Activated naive CD4-positive, alpha-beta T cell treated with Interleukin-2 at 50 U/mL for 16 hours (primary cell): ENCODE measurements at places on chromosomes 1 and 21.

- peak; percentile 84 for DNase-seq
Observed at GRCh38 chr1:2300851-2301606, 72.9 kb downstream of the SKI start.

GRCh38 chr1:244980605-244981004, 116.3 kb upstream of the HNRNPU start:
- DNase-seq, result no peak

- DNase-seq, result no peak
Observed at GRCh38 chr1:65050735-65051134, 84.4 kb upstream of the JAK1 start.

DNA sequence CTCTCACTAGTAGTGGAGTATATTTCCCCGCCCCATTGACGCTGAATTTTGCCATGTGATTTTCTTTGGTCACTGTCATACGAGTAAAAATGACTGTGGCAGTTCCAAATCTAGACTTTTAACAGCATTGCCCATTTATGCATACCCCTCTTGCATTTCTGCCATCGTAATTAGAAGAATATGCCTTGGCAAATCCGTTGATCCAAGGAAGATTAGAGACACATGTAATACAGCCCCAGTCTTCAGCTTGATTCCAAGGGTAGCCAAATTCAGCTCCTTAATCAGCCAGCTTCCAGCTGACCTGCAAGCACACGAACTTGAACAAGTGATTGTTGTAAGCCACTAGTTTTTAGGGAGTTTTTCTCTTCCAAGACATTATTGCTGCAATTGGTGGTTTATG, 290.3 kb upstream of the ADAMTS5 start:
- DNase-seq, result no peak

DNA sequence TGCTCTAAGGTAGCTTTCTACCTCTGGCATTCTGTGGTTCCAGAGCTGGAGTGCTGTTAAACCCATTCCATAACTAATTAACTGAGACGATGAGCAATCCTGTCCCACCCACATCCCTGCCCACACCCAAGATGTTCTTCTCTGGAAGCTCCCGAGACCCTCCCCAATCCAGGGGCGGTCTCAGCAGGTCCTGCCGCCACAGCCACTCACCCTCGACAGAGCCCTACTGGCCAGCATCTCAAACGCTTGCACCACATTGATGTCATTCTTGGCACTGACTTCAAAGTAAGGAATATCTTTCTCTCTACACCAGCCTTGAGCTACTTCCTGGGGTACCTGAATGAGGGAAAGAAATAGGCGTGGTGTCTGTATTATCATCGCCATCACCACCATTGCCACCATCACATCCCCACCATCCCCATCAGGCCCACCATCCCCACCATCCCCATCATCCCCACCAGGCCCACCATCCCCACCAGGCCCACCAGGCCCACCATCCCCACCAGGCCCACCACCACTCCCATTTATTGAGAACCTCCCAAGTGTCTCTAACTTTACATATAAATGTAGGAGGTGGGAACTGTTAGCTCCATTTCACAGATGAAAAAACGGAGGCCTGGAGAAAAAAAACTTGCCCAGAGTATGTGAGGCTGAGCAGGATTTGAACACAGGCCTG, 17.7 kb downstream of the RAB7B start:
- DNase-seq, result no peak

DNA sequence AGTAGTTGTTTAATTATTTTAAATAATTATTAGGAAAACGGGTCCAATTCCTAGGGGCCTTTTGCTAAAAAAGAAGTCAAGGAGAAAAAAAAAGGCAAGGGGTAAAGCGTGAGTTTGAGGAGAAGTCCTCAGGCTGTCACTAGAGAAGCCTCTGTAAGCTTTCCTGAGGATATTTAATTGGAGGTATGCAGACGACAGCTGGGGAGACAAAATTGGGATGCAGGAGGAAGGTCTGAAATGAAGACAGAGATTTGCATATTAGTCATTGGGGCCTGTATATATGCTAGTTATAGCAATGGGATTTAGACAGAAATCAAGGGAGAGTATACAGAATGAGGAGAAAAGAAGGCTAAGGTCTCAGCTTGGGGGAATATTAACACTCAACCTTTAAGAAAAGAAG, 8.6 kb downstream of the ATP6V1G3 start:
- DNase-seq, result no peak

DNA sequence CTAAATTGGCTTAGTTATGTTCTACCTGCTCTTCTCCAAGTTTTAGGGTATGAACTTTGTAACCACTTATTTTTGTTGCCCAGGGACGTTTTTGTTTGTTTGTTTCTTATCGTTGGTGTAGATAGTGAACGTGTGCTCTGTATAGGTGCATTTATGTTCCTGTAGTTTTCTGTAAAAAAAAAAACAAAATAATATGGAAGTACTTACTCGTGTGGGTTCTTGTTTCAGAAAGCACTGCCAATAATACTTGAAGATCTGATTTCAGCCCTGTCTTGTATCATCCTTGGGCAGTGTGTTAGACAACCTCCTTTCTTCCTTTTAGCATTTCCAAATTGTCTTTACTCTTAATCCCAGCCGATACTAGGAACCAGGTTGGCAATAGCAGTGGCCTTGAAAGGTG, 4.4 kb downstream of the FAM20B start:
- no peak for DNase-seq

DNA sequence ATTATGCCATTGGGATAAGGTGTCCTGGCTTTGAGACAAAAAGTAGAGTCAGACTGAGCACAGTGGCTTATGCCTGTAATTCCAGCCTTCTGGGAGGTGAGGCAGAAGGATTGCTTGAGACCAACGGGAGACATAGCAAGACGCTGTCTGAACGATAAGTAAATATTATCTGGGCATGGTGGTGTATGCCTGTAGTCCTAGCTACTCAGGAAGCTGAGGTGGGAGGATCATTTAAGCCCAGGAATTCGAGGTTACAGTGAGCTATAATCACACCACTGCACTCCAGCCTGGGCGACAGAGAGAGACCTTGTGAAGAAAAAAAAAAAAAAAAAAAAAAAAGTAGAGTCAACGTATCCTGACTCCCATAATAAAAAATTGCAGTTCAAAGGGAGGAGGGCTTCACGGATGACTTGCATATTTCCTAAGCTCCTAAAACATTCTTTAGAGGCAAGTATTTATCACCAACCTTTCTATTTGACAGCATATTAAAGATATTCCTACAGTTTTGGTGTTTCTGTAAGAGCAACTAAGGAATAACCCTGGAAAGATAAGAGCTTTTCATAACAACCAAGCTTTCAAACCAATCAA, 141.2 kb downstream of the SLC44A5 start:
- DNase-seq, result no peak

DNA sequence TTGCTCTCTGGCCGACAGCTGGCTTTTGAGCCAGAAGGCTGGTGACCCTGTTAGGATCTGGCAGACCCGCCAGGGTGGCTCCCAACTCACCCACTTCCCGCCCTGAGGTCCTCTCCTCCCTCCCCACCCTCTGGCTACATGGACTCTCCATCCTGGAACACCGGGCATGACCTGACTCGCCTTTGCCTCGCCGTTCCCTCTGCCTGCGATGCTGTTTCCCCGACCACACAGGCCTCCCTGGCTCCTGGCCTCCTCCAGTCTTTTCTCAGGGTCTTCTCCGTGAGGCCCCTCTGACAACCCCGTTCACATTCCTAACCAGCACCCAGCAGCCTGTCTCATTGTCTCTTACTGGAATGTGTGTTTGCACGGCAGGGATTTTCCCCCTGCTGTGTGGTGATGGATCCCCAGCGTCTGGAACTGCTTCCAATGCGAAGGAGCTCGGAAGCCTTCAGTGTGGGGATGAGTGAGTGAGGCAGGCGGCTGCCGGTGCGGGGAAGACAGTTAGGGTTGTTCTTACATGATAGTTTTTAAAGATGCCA, 46.0 kb upstream of the POFUT2 start:
- DNase-seq, result no peak

DNA sequence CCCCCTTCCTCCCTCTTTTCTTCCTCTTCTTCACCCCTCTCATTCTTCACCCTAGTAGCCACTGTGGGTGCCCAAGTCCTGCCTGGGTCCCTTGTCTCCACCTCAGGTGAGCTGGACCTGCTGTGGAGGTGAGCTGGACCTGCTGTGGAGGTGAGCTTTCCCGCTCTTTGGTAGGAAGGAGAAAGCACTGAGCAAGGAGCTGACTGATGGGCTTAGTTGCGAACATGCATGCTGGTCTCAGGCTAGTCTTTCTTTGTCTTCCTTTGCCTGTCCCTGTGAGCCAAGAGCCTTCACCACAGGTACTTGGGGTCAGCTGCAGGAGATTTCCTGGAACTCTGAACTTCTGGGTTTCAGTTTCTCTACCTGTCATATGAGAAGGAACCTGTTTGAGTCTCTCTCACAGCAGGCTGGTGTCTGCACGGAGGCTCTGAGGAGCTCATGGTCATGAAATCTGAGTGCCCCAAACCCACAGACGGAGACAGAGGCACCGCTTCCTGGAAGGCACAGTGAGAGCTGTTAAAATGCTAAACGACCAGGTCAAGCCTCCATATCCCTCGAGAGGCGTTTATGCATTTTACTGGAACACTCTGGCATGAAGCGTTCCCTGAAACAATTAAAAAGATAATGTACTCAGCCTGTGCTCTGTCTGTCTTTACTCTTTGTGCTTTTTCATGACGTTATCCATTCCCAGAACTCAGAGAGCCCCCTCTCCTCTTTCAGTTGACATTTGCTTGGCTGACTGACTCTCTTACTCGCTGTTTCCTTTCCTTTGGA, 69.5 kb downstream of the RHOU start:
- DNase-seq, result peak; percentile 40

- DNase-seq, result no peak
Observed at GRCh38 chr1:185567440-185567839, 166.8 kb upstream of the HMCN1 start.

- DNase-seq, result no peak
Observed at GRCh38 chr21:33157303-33157702, 72.4 kb upstream of the IFNAR2 start.

DNA sequence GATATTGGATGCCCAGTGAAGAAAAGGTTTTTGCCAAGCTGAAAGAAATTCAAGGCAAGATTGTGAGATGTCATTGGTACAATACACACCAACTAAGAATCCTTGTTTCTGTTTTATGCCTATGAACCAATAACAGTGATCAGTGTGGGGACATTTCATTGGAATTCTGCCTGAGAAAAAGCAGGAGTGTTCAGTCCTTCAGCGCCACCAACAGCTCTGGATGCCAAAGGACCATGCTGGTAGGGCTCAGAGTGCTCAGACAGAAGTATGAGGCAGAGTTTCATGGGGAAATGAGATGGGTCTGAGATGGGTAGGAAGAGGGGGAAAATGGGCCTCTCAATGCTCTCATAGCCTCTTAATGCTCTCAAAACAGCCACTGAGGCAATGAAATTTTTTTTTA, 56.5 kb downstream of the GABPA start:
- DNase-seq, result no peak

DNA sequence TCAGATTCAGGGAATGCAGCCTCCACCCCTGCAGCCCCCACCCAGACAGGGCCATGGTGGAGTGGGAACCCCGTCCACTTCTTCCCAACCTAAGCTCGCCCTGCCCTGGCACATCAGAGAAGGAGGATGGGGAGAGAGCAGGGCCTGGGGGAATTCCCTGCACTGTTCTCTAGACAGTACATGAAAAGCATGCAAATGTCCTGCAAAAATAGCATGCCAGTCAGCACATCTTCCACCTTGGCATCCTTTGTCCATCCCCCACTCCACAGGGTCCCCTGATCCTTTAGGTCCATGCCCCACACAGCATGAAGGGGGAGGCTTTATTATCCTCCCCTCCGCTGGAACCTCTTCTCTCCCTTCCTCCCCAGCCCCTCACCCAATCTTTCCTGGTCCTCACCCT, 35.0 kb upstream of the RD3 start:
- DNase-seq, result no peak

- DNase-seq, result peak; percentile 78
Observed at GRCh38 chr21:42062236-42063022, 8.7 kb upstream of the UMODL1 start.

GRCh38 chr1:160671603-160672517, 25.0 kb upstream of the SLAMF1 start:
- DNase-seq, result no peak

DNA sequence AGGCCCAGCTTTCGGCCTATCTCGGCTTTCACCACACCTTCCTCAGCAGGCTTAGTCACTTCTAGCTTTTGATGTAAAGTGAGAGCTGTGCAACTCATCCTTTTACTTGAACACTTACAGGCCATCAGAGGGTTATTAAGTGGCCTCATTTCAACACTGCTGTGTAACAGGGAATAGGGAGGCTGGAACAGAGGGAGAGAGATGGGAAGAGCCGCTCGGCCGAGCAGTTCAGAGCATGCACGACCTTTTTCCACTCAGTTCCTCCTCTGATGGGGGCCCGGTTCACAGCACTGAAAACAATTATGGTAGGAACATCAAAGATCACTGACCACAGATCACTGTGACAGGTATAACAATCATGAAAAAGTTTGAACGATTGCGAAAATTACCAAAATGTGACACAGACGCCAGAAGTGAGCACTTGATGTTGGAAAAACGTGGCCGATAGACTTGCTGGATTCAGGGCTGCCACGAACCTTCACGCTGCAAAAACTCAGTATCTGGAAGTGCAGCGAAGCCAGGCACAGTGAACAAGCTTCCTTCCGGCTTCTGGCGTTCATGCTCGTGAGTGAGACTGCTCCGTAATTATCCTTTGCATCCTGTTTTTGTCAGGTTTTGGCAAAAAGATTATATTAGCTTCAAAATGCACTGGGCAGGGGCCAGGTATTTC, 28.6 kb downstream of the AGPAT3 start:
- peak; percentile 31 for DNase-seq

DNA sequence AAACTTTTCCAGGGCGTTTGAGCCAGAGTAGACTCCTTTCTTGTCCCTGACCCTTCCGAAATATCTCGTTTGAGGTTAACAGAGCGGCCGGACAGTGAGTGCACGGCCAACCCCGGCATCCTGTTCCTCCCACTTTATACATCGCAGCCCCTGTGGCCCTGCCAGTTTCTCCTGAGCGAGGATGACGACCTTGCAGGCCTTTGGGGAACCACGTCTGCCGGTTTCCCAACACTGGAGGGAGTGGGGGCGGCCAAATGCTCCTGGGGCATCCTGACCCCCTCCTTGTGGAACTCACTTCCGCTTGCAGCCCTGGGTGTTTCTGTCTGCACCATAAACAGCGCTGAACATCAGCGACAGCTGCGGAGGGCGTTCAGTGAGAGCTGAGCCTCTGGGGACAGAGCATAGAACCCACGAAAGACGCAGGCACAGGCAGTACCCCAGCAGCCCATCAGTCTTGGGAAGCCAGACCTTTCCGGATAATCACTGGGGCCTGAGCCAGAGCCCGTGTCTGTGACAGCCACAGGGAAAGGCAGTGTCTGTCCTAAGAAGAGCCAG, 4.8 kb upstream of the KCNAB2 start:
- no peak for DNase-seq

GRCh38 chr1:167441222-167441621, 77.1 kb downstream of the CD247 start:
- no peak for DNase-seq

GRCh38 chr1:229408458-229409037, 25.3 kb downstream of the ACTA1 start:
- DNase-seq, result no peak

DNA sequence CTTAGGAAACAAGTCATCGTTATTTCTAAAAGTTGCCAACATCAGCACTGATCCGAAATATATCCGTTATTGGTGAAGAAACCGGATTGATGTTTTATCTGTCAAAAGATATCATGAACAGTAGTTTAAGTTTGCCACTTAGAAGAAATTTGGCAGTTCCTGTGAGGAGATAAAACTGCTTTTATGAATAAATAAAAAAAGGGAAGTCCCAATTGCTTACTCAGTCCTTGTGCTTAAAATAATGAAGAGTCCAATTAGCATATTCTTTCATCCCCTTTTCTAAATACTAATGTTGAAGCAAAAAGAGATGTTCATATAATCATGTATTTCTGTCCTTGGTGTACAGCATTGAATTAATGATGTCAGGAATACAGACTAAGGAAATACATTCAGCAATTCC, 164.6 kb downstream of the NCAM2 start:
- DNase-seq, result no peak
